ENCODE measurements at places on chromosomes 16 and 17. TPM values are rescaled to one million over a fixed set of nuclear protein-coding genes. Genes with fewer than 3 reads are reported as not detected.

ANTKMT gene
- total RNA-seq, result 23.1 TPM

GRCh38 chr17:28878981-28879380 lies 18.6 kb downstream of the FLOT2 start:
- no peak for DNase-seq

SLC5A11 gene
- total RNA-seq, result not detected

PIK3R6 gene
- not detected for total RNA-seq

CNTNAP1 gene
- 30.9 TPM for total RNA-seq

DNA sequence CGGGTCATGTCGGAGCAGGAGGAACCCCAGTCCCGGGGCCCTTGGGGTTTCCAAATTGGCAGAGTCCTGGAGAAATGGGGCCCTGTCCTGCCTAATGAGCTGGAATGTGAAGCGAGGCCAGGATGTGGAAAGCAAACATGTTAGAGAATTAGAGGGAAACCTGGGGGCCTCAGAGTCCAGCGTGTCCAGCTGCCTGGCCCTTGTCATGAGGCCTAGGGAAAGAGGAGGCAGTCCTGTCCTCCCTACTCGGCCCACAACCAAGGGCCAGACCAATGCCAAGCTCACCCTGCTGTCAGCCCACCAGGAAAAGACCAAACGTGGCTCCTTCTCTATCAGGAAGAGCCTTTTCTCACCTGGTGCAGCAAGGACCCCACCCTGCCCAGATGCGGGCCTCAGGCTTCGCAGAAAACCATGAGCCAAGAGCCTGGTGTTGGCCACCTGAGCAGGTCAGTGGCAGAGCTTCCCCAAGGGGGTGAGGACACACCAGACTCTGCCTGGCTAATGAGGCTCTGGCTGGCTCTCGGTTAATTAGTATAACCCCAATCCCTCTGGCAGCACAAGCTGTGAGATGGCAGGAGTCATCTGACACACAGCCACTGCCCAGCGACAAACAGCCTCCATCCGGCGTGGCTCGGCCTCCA lies 10.1 kb downstream of the TEKT5 start:
- no peak for DNase-seq

GRCh38 chr17:28385037-28385400 lies 13.5 kb downstream of the SARM1 start:
- no peak for DNase-seq

ZPBP2 gene
- total RNA-seq, result not detected

CDH11 gene
- total RNA-seq, result 210 TPM

ALOXE3 gene
- total RNA-seq, result not detected

DNA sequence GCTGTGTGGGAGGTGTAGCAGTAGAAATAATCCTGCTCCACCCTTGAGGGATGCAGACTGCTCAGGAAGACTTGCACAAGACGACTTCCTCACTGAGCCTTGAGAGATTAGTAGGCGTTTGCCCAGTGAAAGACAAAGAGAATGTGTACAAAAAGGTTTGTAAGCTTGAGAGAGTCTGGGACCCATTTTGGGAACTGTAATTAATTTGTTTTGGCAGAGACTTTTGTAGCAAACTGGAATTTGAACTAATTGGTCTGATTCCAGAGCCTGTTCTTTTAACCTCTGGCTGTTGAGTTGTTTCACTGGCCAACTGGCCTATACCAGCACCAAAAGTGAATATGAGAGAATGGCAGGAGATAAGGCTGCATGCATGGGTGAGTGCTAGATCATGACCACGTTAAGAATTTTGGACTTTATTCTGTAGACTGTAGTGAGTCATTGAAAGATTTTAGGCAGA lies 75.5 kb downstream of the AATF start:
- no peak for DNase-seq

DDX5 gene
- total RNA-seq, result 393 TPM

- no peak for DNase-seq
These were observed 26.6 kb upstream of the SRCIN1 start for GRCh38 chr17:38632334-38632733.

DNA sequence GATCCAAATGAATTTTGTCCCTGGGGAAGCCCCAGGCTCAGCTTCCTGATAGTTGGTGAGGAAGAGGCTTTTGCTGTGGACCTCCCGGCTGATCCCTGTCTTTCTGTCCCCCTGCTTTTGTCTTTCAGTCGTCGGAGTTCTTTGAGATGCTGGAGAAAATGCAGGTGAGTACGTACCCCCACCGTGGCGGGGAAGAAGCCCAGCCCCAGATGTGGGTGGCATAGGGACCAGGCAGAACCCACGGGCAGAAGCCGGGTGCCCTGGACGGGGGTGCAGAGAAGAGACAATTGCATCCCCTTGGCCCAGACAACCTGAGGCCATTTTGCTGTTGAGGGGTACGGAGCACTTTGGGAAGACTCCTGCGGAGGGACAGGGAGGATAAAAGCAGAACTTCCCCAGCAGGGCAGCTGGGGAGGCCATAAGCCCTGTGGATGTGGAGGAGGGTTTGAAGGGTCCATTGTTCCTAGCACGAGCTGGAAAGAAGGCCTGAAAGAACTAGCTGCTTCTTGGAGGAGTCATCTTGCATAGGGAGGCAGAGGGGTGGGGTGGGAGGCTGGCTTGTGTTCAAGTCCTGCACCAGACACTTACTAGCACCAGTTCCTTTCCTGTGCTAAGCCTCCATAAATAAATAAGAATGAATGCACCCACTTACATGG lies 105.6 kb downstream of the OR1D5 start:
- no peak for DNase-seq

PYY gene
- not detected for total RNA-seq

DNA sequence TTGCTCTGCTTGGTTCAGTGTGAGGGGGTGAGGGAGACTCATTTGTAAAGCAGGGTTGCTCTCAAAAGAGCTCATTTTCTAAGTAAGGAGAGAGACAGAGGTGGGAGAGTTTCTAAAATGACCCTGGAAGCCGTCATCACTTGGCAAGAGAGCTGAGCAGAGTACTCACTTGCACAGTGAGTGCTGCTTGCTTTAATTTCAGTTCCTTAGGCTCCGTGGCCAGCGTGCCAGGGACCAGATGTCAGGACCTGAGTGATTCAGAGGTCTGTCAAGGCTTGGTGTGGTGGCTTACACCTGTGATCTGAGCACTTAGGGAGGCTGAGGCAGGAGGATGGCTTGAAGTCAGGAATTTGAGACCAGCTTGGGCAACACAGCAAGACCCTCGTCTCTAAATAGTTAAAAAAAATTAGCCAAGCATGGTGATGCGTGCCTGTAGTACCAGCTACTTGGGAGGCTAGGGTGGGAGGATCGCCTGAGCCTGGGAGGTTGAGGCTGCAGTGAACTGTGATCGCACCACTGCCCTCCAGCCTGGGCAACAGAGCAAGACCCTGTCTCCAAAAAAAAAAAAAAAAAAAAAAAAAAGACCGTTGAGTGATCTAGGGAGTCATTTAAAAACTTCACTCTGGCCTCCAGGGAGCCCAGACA lies 10.7 kb downstream of the ZNF205 start:
- DNase-seq, result no peak

DNA sequence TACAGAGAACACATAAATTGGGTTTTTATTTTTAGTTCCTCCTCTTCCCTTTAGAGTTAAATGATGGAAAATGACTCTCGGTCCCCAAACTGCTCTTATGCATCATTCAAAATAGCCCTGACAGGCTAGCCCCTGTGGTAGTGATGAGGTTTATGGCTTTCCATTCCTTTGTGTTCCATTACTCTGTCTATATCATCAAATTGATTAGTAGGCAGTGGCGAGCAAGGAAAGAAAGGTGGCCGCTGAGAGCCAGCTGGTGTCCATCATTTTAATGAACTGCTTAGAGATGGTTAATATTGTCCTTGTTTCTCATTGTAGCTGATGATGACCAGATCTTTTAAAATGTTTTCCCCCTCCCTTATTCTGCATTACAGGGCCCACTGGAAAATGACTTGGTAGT lies 179.5 kb downstream of the PHKB start:
- DNase-seq, result no peak

DNA sequence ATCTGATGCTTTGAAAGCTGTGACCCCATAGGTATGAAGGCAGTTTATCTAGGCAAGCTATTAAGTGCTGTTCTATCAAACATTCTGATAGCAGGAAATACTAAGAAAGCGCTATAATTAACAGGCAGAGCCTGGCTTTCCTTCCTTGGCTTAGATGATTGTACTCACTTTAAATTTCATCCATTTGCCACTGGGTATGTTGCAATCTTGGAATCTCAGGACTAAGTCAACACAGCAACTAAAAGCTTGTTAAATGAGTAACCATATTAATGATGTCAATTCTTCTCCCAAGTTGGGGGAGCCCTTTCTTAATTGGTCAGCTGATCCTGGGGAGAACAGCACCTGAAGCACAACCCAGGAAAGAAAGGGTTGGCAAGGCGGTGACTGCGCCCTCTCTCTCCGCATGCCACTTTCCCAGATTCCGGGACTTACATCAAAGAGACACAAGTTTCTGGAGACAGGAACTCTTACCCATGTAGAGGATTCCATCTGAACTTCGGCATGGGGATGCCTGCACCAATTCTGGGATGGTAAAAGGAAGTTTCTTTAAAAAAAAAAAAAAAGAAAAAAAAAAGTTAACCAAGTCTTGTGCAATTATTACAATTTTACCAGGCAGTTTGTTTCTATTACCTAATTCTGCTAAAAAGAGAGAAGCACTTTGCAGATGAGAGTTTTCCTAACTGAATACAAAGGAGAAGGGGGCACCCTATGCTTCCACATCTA lies 54.4 kb upstream of the ICAM2 start:
- DNase-seq, result no peak

DNA sequence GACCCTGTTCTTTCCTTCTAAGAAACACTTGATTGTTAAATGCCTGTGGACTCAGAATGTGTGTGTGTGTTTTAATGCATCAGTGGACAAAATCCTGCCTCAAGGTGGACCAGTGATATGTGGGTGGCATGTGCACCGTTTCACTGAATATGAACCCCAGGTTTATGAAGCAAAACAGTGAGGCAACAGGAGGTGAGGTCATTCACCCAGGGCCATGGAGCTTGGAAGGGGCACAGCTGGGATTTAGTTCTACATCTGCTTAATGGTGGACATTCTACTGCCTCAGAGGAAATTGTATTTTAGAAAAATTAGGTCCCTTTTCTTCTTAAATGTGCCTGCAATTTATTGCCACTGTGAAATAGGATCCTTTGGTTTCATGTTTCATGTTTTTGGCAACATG lies 549.5 kb upstream of the EEF2KMT start:
- DNase-seq, result no peak

DNA sequence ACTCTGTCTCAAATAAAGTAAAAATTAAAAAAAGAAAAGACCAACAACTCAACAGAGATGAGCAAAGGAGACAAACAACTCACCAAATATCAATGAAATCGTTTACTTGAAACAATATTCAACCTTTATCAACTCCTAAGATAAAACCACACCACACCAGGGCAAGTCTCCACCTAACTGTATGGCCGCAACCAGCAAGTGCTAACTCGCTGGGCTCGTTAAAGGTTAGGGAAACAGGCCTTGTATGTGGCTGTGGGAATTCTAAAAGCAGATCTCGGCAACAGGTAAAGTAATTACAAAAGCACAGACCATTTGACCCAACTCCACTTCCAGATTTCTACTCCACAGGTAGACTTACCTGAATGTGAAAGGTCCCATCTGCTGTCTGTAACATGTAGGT lies 9.3 kb downstream of the ZCCHC14 start:
- DNase-seq, result no peak

- peak; percentile 71 for DNase-seq
These were observed 4.2 kb downstream of the PSKH1 start for GRCh38 chr16:67897231-67897630.

GRCh38 chr16:66459878-66460277 lies 32.8 kb downstream of the BEAN1 start:
- DNase-seq, result no peak

- no peak for DNase-seq
These were observed 2.8 kb downstream of the ELOB start for GRCh38 chr16:2774161-2774891.

- DNase-seq, result no peak
These were observed 16.7 kb upstream of the USP36 start for GRCh38 chr17:78857266-78857665.

DNA sequence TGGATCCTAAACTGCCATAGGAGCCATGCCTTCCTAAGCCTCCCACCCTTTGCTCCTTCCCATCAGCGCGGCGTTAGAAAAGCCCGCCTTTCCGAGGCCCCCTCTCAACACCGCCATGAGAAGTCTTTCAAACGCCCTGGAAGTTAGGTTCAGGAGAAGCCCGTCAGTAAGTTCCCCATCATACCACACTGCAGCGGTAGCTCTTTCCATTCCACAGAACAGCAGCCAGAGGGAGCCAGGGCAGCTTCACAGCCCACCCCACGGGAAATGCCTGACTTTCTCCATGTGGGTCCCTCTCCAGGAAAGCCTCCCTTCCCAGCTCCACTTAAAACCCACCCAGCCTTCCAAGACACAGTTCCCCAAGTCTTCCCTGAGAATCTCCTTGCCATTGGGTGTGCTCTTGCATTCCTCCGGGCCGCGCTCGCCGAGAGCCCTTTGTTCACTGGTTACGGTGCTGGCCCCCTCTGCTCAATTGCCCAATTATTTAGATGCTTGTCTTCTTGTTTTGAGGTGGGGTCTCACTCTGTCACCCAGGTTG lies 28.7 kb downstream of the KIAA0513 start:
- no peak for DNase-seq

NPIPB6 gene
- total RNA-seq, result not detected

GRCh38 chr17:28634206-28634865 lies 10.6 kb downstream of the BLTP2 start:
- DNase-seq, result no peak

DNA sequence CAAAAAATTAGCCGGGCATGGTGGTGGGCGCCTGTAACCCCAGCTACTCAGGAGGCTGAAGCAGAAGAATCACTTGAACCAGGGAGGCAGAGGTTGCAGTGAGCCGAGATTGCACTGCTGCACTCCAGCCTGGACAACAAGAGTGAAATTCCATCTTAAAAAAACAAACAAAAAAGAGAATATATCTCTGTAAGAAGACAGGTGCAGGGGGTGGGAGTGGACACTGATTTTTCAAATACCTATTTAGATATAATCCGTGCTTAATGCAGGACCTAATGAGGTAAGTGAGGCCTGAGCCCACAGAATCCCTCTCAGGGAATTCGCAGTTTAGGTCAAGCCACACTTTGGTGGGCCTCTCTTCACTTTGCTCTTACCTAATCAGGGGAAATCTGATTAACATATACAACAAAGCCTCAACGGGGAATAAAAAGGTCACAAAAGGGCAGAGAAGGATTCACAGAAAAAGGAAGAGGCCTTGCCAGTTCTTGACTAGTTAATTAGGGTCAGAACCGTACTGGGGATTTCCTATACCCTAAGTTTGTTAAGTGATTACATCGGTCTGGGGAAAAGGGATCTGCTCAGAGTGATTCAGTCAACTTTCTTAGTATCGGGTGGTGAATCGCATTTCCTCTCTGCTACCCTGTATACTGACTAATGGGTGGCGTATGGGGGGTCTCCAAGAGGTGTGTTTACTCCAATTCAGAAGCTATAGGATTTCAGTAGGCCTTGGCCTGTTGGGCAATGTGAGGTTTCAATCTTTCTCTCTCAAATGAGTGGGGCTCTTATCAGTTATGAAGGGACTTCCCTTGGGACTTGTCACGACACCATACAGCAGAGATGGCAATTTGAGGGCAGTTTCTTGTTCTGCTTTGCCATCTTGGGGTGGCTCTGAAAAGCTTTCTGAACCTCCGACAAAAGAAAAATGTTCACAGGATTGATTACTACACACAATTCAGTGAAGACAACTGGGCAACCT lies 1.9 kb upstream of the NFAT5 start:
- DNase-seq, result no peak

All from pulmonary artery endothelial cell (primary cell).